ENCODE measurements at places on chromosomes 12 and 14.

GRCh38 chr14:34496679-34497513 lies 34.9 kb upstream of the SPTSSA start:
- no peak for DNase-seq

DNA sequence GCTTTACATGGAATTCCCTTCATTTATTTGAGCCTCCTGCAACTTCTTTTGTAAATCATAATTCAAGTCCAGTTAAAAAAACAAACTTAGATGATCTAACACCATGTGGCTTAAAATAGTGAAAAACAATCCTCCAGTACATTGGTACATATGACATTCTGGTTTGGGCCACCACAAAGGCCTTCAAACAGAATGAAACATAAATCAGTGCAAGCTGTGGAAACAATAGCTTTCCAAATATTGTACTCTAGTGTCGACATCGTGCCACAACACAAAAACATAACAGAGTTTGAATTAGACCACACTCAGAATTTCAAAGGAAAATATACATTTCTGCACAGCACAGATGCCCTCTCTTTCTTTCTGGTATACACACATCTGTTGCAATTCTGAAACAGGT lies 751.3 kb downstream of the SLC6A15 start:
- no peak for DNase-seq

- no peak for DNase-seq
Measured at GRCh38 chr14:72264716-72265115, 332.5 kb downstream of the RGS6 start.

- DNase-seq, result no peak
Measured at GRCh38 chr12:117872546-117873169, 96.1 kb downstream of the KSR2 start.

DNA sequence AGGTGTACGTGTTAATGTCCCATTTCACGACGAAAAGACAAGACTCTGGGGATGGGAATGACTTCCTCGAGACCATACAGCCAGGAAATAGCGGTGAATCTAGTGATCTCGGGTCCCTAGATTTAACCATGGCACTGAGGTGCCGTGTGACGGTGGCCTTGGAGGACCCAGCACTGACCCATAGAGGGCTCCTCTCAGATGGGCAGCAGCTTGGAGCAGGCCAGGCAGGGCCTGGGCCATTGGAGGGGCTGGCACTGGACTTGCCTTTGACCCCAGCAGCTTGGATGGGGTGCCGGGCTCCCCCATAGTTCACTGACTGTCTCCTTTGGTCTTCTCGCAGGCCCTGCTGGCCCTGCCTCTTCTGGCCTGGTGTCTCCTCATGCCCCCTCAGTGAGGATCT lies 5.4 kb downstream of the TCL1B start:
- no peak for DNase-seq

- no peak for DNase-seq
Measured at GRCh38 chr12:65318186-65318685, 39.8 kb downstream of the MSRB3 start.

DNA sequence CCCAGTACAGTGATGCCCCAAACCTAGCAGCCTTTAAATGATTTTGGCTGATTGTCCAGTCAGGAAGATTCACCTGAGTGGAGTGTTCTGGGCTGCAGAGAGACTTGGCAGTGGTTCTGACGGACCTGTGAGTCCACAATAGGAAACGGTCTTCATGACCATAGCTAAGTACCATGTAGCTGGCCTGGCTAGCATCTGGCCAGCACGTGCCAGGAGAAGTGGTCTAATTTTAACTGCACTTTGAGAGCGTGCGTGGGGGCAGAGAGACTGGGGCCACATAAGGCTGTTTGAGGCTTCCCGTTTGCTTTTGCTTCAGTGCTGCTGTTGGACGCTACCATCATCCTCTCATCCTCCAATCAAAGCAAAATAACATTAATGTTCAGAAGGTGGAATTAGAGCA lies 54.7 kb downstream of the PPM1A start:
- DNase-seq, result no peak

DNA sequence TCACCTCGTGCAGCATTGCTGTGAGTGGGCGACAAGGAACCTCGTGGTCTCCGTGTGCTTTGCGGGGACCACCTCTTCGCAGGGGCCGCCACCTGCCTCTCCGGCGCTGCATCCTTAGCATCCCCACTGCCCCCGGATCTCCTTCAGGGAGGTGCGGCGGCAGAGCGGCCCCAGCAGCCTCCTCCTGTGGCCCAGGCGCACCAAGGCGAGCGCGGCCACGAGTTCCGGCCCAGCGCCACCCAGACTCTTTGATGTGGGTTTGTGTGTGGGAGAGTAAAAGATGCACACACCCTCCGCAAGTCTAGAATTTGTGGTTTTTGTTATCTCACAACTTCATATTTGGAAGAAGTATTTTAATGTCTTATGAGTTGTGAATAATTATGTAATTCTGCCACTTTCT lies 118.8 kb upstream of the DIO3 start:
- peak; percentile 47 for DNase-seq

DNA sequence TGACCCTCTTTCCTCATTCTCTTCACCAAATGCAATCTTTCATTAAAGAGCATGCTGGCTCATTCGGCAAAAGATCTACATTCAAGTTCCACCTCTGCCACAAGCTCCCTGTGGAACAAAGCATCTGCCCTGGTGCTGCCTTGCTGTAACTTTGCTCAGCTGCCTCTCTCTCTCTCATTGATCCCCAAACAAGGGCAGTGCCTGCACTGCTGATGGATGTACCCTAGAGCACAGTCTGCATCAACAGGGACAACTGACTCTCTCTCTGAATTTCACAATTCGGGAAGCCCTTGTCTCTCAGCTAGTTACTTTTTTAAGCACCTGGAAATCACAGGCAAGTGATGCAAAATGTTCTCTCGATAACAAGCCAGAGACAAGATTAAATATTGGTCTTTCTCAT lies 174.0 kb upstream of the DIO2 start:
- no peak for DNase-seq

GRCh38 chr14:85576848-85577542 lies 47.1 kb downstream of the FLRT2 start:
- no peak for DNase-seq

DNA sequence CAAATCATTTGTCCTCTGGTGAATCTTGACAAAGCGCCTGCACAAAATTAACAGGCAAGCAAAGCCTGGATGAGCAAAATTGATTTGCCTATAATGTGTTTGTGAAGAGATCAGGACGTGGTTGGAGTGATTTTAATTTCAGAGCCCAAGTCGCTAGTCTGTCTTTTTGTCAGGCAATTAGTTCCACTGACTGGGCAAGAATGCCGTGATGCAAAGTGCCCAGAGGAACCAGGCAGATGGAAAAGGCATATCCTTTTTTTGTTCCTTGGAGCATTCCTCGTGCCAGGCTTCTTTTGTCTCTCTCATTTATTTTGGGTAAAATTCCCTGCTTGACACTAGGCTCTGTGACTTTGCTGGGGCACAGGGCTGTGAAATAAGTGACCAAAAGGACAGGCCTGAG lies 65.9 kb upstream of the CCDC198 start:
- DNase-seq, result no peak

GRCh38 chr12:15852383-15852782 lies 29.8 kb upstream of the STRAP start:
- DNase-seq, result no peak

DNA sequence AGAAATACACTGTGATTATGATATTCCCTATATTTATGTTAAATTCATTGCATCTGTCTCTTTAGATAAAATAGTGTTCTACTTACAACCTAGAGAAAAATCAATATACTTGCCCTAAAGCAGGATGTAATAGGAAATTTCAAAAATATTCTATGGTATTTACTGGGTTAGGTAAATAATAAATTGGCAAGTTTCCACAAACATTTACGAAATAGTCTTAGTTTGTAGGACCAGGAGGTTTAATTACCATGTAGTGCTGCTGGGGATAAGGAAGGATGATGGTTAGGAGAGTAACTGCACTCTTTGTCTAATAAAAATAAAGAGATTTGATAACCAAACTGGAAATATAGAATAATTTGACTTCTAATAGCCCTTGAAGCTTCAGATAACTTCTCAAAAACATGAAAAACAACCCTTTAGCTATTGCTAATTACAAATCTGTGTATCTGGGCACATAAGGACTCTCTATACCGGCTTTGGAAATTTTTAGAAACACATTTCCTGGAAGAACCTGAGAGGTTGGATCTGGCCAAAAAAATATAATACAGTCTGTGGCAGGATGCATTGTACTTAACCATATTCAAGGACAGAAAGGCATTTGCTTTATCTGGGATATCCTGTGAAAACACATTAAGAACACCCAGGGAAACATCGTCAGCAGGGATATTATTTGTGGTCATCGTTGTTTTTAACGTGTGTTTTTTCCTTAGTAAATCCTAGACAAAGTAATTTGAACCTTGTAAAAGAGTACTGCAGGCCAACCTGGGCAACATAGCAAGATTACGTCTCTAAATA lies 36.7 kb upstream of the TMCC3 start:
- DNase-seq, result no peak

GRCh38 chr14:73266317-73266716 lies 29.0 kb downstream of the PAPLN start:
- no peak for DNase-seq

DNA sequence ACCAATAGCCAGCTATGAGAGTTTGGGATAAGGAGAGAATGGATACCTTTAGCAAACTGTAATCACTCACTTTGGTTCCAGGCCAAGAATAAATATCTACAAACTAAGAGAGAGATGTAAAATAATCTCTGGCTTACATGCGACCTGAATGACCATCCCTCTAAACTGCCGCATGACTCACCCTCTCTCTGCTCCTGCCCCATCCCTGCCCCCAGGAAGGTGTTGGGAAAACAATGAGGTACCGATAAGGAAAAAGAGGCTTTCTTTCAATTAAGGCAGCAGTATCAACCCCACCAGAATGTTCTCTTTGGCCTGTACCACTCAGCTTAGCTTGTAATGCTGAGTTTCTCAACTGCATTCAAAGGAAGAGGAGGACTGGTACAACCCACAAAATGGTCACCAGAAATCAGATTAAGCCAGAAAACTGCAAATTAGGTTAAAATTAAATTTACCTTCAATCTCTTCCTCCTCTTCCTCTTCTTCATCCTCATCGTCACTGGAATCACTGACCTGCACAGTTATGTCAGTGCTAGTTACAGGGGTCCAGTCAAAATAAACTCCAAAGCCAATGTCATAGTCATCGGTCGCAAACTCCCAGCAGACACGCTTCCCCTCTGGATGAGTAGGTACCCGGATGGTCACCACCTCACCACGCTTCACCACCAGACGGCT lies 22.0 kb downstream of the GSTZ1 start:
- DNase-seq, result no peak

GRCh38 chr12:110180591-110181005 lies 56.4 kb downstream of the IFT81 start:
- DNase-seq, result no peak

DNA sequence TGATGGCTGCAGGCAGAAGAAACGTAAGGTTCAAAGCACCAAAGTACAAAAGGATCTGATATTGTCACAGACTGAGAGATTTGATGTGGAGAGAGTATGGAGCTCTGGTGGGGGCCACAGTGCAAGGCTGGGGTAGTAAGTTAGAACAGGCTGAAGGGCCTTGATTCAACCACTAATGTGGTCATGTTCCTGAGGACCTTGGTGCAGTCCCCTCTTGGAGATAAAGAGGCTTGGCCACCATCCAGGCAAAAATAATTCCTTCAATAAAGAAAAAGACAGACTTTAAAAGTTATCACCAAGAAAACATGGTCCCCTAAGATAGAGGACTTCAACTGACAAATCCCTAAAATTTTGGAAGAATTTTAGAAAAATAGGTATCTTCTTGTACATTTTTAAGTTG lies 17.4 kb downstream of the CAPZA3 start:
- no peak for DNase-seq

DNA sequence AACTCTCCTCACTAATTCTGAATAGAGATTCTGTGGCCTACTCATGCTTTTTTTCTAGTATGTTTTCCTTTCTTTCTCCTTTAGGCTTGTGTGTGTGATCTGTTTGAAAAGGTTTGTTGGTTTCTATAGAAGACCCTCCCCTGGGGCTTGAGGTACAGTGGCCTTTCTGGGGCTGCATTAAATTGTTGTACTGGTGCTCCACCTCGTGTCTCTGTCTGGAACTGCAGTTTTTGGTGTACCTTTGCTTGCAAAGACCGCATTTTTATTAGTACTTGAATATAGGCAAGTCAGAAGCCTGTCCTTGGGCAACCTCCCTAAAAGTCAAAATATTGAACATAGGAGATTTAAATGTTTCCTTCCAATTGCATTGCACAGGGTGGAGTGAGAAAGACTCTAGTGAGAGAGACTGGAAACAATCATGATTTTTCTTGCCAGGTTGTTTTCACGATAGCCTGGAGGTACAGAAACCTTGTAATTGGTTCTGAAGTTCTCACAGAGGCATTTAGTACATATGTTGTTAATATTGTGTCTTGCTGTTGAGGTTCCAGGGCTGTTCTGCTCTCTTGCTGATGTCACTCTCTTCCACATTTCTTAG lies 39.0 kb downstream of the SLCO1B1 start:
- DNase-seq, result no peak

DNA sequence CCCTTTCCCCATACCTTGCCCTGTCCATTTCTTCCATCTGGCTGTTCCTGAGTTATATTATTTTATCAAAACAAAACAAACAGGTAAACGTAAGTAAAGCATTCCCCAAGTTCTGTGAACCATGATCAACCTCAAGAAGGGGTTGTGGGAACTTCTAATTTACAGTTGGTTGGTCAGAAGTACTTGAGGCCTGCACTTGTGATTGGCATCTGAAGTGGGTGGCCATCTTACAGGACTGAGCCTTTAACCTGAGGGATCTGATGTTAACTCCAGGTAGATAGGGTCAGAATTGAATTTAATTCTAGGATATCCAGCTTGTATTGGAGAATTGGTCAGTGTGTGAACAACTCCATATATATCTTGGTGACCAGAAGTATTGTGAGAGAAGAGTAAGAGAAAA lies 77.0 kb downstream of the DIO2 start:
- no peak for DNase-seq

GRCh38 chr12:57528176-57528575 lies 5.6 kb downstream of the MBD6 start:
- DNase-seq, result no peak

- DNase-seq, result no peak
Measured at GRCh38 chr14:100688598-100689461, 37.9 kb upstream of the DLK1 start.

DNA sequence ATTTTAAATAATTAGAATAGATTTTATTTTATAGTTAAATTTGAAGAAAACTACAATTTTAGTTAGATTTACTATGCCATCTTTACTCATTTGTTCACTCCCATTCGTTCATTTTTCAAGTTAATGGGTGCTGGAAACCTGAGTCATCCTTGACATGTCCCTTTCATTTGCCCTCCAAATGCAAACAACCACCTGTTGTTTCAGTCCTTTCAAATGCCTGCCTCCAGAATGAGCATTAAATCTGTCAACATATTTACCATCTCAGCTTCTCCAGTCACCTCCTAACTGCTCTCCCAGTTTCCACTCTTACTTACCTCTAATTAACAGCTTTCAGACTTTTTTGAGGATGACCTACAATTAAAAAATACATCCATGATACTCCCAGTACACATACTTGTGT lies 375.5 kb downstream of the RAD51B start:
- DNase-seq, result no peak
